Activated T-helper 1 cell treated with anti-CD3 and anti-CD28 coated beads, Interleukin-2, amount 50 U/mL, for 16 hours (primary cell): ENCODE measurements at places on chromosomes 2 and 18.

DNA sequence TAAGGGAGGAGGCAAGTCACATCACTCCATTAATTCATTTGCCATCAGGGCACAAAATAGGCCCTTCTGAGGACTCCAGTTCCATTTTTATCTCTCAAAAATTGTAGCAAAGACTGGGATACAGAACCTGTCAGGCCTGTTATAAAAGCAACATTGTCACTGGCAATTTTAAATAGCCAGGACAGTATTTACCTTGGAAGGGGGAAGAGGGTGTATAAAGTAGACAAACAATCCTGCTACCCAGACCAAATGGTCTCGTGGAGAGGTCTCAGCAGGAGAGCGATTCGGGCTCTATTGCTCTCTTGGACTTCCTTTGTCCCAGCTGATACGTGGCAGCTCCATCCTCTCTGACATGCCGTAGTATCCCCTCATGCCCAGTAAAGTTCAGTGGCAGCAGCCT, 740.3 kb upstream of the HS6ST1 start:
- no peak for DNase-seq

DNA sequence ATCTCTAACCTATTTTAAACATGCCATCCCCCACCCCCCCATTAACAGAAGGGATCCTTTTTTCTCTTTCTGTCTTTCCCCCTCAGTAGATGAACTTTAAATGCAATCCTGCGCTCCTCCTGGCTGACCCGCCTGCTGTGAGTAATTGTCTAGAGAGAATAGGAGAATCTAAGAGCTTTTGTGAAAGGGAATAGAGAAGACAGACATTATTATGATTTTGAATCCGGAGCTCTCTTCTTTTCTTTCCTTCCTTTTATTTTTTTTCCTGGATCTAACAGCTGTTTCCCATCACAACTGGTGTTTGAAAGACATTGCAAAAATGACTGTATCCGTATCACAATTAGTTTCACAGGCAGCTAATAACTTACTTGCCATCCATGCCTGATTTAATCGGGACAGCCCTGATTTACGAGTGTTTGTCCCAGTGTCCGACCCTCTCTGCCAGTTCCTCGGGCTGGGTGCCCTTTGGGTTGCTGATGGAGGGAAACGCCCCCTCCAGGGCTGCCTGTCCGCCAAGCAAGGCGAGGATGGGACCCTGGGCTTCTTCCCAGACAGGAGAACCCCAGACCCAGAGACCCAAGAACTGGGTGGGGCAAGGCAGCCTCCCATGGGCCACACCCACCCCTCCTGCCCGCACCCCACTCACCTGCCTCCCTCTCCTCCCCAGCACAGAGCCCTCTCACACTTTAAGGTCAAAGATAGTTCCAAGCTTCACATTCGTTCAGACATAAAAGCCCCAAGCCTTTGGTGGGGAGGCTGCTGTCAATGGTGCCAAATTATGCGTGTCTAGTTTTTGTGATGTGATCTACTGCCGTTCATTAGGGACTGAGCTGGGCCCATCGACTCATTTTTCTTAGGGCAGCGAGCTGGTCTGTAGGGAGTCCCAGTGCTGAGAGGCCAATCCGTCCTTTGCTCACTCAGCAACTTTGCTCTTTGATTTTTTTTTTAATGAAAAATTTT, 231.7 kb downstream of the ZNF516 start:
- no peak for DNase-seq

- DNase-seq = no peak
Observed at GRCh38 chr18:57802213-57803102, 657 bp downstream of the ATP8B1 start.

GRCh38 chr2:147198651-147199171, 646.1 kb upstream of the ACVR2A start:
- DNase-seq = no peak

DNA sequence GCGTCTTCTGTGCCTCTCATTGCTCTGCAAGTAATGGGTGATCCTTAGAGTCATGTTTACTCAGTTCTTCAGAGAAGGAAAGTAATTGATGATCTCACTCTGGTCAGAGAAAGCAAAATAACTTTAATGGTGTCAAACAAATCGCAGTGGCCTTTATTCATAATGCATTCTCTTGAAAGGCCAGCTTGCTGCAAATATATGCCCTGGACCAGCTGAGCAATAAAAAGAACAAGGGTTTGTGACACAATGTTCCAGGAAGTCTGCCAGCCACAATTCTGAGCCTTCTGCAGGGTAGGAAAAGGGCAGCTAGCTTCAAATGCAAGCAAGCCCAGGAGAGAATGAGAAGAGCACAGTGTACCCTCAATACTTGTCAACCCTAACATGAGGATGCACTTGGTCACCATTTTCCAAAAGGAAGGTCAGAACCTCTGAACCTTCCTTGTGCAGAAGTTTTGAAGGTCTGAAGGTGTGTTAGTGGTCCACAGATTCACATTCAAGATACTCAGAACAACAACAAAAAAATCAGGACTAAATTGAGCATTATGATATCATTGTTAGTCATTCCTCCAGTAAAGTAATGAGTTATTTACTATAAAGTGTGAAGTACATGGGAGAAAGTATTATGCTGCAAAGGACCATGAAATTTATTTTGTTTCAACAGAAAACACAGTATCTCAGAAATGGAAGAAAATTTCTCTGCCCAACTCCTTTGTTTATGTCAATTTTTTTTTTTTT, 355.6 kb downstream of the PAX3 start:
- DNase-seq = no peak

DNA sequence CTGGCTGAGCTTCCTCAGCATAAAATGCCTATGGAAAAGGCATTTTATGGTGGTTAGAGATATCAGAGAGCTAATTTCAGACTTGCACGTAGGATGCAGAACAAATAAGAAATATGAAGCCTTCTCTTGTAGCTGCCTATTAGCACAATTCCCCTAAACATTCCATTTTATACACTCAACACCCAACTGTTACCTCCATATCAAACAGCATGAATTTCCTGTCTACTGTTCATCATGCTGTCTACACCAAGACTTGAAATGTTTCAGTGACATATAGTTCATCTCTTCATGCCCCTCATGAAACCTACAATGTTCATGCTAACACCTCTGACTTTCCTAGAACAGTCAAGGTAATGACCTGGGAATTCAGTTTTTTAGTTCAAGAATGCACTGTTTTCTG, 249.9 kb downstream of the PIEZO2 start:
- no peak for DNase-seq

DNA sequence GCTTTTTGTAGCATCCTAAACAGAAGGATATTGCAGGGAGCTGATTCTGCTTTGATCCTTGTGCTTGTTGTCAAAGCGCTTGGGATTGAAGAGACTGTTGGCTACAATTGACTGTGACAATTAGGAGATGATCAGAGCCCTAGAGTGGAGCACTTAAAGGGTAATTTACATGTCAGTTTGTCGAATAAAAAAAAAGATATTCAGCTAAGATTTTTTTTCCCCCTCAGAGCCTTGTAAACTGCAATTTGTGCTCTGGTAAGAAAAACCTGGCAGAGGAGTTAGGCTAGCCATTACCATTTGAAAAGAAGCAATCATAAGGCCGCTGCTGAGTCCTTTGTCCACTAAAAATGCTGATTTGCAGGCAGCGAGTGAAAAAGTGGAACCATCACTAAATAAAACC, 47.8 kb upstream of the ZEB2 start:
- no peak for DNase-seq

DNA sequence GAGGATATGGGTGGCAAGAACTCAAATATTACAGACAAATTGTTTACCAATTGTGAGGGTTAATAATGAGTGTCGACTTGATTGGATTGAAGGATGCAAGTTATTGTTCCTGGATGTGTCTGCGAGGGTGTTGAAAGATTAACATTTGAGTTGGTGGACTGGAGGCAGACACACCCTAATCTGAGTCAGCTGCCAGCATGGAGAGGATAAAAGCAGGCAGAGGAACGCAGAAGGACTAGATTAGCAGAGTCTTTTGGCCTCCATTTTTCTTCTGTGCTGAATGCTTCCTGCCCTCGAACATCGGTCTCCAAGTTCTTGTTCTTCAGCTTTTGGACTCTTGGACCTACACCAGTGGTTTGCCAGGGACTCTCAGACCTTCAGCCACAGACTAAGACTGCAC, 1503.7 kb downstream of the LRP1B start:
- no peak for DNase-seq

GRCh38 chr18:40404284-40404683, 1550.8 kb upstream of the PIK3C3 start:
- no peak for DNase-seq

DNA sequence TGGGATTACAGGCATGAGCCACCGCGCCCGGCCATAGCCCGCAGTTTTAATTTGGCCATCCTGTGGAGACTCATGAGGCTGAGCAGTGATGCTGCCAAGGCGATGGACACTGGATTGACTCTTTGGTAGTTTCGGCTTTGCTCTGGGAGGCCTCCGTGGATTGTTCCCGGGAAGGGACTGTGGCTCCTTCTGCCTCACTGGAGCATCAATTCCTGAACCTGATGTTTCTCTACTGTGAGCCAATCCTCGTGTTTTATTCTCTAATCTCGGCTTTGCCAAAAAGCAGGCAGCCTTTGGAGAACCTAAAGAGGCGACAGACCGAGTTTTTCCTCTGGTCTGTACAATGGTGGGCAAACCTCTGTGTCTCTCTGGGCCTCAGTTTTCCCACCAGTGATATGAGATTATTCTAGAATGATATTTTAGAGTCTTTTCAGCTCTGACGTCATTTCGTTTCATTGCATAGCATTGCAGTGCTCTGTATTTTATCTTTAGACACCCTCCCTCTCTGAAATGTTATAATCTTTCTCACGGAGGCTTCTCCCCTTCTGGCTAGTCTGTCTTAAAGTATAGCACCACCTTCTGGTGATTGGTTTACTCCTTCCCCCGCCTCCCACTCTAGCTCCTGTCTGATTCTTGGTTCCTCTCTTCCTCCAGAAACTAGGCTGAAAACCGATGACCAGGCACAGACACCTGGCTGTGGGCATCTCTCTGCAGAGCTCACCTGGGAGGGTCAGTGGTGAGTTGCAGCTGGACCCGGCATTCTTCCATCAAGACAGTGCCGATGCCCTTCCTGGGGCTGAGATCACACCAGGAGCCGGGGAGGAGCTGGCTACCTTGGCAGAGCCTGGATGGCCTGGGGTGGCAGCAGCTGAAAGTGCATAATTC, 341.3 kb downstream of the MYCN start:
- DNase-seq = no peak

GRCh38 chr2:1140389-1141003, 189.8 kb downstream of the SNTG2 start:
- no peak for DNase-seq

GRCh38 chr2:101781326-101781725, 83.8 kb downstream of the MAP4K4 start:
- DNase-seq = no peak

DNA sequence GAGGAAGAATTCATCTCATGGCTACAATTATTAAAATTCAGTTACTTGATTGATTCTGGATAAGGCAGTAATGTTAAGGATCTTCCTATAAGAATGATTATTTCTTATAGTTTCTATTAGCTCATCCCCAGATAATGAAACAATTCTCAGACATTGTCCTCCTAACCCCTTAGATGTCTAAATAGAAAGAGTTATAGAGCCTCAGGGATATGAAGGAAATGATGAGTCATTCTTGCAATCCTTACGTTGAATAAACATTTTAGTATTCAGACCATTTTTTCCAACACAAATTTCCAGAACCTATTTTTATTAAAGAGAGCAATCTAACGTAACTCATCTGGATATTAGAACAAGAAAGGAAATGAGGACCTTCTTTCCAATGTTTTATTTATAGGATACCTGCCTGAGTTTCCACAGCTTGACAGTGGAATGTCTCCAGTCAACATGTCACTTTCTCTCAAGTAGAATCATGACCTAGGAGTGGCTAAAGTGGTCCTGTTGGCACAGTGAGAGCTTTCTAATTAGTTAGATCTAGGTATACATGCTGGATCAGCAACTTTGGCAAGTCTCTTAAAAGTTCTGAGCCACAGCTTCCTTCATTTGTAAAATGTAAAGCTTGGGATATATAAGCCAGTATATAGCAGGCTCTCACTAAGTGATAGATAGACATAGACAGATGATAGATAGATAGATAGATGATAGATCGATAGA, 88.0 kb upstream of the RAB27B start:
- no peak for DNase-seq

DNA sequence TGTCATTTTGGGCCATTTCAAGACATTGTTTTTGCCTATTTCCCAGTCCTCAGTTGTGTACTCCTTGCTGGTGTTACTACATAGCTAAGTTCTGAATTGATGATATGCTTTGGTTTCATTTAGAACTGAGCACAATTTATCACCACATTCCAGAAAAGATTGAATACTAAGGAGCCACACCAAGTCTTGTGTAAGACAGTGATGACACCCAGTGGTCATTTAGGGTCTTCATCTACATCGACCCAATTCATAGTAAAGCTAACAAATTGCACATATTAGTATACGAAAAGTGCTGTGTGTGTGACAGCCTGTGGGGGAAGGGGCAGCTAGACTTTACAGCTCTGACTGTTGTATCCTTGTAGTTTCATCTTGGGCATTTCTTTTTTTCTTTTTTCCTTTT, 10.9 kb upstream of the DLX2 start:
- DNase-seq = no peak

- no peak for DNase-seq
Observed at GRCh38 chr2:37786854-37787253, 115.4 kb upstream of the CDC42EP3 start.

DNA sequence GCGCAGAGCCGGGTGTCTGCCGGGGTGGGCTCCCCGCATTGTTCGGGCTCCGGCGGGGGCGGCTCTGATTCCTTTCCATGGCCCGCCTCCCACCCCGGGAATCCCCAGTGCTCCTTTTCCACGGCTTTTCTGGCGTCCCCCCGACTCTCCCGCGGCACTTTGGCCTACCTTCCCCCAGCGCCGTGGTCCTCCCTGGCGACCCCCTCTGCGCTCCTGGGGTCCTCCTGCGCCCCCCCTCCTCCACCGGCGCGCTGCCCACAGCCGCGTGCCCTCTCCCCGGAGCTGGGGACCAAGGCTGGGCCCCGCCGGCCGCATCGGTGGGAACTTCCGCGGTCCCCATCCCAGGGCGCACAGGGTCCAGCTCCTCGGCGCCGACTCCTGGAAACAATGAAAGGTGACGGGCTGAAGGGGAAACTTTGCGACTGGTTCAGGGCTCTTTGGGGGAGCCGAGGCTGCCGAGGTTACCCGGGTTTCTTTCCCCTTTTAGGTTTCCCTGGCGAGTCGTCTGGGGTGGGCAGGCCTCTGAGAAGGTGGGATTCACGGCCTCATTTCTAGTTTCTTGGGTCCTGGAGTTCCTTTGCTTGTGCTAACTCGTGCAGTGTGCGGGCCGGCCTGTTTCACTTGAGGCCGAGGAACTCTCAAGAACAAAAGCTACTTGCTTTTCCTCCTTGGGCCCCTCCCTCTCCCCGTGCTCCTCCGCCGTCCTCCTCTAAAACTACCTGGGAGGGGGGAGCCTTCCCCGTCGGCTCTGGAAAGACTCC, 2.2 kb downstream of the TGIF1 start:
- DNase-seq = no peak

DNA sequence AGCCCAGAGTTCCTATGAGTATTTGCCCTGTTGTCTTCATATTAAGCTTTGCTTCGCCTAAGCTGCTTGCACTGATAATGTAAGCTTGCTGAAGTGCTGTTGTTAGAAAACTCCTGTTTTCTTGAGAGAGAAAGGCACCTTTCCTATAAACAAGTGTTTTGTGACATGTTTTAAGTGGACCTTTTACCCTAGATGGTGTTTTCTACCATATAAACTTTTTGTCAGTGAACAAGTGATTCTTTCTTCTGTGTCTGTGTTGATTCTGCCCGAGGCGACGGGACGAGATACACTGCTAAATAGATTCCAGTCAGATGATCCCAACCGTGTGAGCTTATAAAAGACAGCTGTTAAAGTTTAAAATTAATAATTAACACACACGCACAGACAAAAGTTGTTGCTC, 24.1 kb downstream of the CABLES1 start:
- DNase-seq = no peak
